Small intestine (tissue), 16 donors: ENCODE measurements at places on chromosomes 11 and 22.

DNA sequence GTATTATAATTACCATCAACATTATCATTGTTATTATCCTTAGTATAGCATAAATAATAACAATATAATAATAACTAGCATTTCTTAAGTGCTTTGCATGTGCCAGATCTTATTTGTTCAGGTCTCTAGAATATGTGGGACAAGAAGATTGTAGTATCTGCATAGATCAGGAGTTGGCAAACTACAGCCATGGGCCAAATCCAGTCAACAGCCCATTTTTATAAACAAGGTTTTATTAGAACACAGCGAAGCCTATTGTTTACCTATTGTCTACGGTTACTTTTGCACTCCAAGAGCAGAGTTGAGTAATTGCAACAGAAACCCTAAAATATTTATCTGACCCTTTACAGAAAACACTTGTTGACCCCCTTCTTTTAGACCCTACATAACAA is 81.4 kb downstream of the SLC1A2 start:
- DNase-seq = no peak

- peak; percentile 55 for DNase-seq
Measured at GRCh38 chr11:19800714-19801519, 88.3 kb downstream of the NAV2 start.

DNA sequence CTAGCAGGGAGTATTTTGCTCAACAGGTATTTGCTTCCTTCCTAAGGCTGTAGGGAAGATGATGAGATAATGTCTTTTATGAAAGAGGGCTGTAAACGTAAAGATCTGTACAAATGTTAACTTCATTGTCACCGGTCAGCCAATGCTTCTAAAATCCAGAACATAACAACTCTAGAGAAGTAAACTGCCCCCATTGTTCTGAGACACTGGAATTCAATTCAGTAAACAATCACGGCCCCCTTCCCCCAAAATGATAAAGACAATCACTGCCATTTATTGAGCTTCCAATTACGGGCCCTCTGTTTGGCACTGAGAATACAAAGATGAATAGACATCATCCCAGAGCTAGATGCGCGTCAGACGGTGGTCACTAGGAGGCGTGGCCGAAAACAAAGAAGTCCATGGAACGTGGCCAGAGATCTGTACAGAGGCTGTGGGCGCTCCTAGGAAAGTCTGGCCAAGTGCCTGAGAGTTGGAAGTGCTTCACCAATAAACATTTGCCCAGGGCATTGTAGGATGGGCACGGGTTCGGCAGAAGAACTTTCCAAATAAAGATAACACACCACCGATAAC is 576 bp downstream of the TMEM258 start:
- DNase-seq = peak; percentile 53

- DNase-seq = no peak
Measured at GRCh38 chr11:118217575-118217974, 7.2 kb downstream of the JAML start.

DNA sequence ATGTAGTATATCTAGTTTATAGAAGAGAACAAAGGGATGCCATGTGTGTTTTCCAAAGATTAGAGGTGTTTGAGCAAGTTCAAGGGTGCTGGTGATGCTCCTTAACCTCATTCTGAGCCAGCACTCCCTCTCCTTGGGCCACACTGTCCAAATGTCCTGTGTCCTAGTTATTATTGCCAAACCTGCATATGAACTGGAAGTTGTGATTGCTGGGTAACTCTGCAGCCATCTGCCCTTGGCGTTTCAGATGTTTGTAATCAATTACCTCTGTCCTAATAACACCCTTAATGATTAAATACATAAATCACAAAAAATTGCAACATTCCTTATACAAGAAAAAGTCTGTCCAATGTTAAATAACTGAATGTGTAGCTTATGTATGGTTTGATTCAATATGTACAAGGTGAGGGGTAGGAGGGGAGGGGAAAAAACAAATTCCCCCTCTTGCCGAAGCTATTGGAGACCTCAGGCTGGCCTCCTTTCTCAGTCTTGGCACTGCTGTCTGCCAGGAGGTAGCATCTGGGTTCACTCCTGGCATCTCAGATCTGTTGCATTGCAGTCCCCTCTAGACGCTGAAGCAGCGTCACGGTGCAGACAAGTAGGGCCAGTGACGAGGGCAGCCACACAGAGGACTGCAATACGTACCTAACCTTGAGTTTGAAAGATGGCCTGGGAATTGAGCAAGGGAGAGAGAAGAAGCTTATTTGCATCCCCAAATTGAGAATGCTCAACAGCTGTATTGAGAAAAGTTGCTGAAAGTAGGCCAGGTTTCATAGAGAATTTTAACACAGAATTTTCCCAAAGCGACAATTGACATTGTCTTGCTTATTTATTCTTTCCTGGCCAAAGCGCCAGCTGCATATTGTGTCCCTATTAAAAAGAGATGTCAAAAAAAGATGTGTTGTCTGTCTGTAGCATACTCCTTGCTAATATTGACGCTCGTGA is 89.6 kb upstream of the ARHGAP32 start:
- no peak for DNase-seq
